CD4-positive, alpha-beta memory T cell (primary cell): ENCODE measurements at places on chromosomes 3 and 15.

DNA sequence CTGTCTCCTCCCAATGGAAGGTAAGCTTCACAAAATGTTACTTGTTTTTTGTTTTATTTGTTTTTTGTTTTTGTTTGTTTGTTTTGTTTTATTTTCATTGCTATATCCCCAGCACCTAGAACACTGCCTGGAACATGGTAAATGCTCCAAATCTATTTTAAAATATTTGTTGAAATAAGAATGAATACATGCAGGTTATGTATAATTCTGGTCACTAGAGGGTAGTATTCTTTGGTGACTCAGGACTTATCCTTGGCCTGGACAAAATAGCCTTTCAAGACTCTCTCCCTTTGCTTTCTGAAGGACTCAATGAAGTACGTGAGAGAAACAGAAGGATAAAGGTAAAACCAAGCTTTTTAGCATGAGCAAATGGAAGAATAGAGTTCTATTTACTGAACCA, 46.9 kb upstream of the PPP2R3A start:
- no peak for DNase-seq

- no peak for DNase-seq
Observed at GRCh38 chr3:127325629-127325961, 37.7 kb upstream of the PRR20G start.

DNA sequence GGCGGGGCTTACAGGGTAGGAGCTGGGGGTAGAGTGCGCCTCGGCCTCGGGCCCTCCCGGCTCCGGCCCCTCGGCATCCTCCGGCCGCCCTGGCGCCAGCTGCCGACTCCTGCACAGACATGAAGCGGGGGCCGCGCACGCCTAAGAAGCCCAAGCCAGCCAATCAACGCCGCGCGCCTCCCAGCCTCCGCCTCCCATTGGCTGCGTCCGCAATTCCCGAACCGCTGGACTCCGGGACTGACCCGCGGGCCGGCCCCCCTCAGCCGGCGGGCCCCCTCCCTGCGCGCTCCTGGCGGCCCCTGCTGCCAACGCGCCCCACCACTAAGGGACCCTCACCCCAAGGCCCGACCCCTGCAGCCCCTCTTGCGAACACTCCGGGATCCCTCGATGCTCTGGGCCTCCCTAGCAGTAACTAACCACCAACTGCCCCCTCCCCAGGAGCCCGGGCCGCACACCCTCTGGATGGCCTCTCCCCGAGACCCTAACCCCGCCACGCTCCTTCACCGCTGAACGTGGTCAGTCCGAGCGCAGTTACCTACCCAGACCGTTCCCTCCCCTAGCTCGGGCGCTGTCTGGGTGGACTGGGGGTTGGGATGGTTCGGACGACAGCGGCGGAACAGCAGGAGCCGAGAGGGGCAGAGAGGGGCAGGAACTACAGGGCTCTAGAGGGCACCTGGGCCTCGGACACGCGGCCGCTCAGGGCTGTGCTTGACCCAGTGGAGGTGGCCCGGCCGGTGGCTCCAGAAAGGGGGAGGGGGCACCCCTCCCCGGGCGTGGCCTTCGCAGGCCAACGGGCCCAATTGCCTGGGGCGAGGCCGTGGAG, 5.0 kb downstream of the GATA2 start:
- no peak for DNase-seq

GRCh38 chr15:25708391-25708790, 154.7 kb downstream of the ATP10A start:
- no peak for DNase-seq

DNA sequence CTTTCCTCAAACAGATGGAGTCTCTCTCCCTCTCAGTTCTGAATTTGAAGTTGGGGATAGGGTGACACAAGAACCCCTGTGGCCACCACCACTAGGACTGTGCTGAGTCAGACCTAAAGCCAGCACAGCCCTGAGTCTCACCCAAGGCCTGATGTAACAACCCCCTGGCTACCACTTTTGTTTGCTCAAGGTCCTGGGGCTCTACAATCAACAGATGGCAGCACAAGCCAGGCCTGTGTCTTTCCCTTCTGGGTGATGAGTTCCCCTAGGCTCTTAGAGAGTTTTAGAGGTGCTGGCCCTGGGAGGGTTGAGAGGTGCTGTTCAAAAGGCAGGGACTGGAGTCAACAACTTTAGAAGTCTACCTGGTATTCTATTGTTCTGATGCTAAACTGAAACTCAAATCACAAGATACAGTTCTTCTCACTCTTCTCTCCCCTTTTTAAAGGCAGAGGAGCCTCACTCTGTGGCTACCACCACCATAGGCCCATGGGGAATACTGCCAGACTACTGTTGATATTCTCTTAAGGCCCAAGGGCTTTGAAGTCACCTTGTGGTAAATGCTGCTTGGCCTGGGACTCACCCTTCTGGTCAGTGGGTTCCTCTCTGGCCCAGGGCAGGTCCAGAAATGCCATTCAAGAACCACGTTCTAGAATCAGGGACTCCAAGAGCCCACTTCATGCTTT, 6.5 kb downstream of the OR5K4 start:
- no peak for DNase-seq

DNA sequence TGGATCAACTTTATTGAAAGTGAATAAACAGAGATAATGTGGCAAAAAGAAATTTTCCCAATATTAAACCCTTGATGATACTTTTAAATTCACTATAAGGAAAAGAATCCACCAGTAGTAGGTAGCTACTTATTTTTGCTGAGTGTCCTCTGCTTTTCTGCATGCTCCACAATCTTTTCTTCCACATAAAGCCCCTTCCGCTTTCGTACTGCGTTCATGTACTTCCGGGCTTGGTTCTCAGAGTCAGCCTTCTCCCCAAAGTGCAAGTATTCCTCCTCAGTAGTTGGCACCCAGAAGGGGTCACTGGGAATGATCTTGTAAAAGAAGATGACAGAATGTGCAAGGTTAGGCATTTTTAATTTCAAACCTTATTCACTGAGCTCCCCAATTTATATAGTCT, 84.4 kb upstream of the MEX3B start:
- no peak for DNase-seq

DNA sequence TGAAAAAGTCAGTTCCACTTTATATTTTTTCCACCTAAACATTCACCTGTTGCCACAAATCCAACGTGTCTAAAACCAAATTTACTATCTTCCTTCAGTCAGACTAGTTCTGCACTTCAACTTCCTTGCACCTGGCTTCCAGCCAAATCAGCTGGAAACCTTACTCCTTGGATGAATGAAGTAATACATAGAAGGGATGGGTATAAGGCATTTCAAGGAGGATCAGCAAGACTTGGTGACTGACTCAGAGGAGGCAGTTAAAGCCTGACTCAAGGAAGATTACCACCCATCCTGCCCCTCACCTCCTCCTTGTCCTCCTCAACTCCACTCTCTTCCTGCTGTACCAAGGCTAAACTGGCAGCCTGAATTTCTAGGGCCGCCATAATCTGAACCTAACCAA, 37.1 kb downstream of the QTRT2 start:
- DNase-seq, result no peak

DNA sequence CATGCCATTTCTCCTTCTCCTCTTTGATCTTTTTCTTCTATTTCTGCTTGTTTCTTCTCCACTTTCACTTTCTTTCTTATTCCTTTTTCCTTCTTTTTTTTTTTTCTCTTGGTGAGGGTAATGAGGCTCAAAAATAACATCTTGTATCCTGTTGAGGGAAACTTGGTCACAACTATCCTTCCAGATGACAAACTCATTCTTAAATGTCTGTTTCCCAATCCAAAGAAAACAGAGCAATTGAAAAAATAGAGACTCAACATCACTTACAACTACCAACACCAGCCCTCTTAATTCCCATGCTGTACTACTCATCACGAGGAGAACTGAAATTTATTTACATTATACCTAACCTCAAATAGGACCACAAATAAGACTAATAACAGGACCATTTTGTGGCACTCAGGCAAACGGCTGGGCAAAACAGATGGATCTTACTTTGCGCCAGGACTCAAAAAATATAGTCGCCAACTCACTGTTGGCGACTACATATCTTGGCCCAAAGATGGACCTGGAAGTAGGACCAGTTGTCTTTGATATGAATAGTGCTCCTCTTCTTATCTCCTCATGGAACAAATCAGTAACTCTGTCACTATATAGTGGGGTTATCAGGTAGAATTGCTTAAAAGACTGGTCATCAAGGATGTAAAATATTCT, 343.9 kb downstream of the ZBTB20 start:
- DNase-seq, result no peak

DNA sequence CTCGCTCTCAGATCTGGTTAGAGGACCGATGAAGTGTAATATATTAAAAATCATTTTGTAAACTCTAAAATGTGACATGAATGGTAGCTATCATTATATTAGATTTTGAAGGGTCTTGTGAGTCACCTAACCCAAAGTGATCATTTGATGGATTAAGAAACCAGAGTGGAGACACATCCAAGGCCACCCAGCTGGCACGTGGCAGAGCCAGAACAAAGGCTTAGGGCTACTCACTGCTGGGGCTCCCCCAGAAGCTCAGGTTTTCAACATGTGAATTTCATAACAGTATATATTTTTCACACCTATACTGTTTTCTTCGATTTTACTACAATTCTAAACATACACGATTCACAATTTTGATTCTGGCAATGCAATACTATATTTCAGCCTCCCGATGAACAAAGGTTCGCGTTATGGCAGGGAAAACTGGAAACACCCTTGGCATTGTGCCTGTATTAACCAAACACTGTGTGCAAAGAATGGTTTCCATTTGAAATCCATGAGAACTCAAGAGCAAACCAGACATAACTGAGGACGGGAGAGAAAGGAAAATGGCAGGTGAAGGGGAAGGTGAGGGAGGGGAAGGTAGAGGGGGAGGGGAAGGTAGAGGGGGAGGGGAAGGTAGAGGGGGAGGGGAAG, 88.9 kb downstream of the ADAMTS17 start:
- DNase-seq, result no peak

DNA sequence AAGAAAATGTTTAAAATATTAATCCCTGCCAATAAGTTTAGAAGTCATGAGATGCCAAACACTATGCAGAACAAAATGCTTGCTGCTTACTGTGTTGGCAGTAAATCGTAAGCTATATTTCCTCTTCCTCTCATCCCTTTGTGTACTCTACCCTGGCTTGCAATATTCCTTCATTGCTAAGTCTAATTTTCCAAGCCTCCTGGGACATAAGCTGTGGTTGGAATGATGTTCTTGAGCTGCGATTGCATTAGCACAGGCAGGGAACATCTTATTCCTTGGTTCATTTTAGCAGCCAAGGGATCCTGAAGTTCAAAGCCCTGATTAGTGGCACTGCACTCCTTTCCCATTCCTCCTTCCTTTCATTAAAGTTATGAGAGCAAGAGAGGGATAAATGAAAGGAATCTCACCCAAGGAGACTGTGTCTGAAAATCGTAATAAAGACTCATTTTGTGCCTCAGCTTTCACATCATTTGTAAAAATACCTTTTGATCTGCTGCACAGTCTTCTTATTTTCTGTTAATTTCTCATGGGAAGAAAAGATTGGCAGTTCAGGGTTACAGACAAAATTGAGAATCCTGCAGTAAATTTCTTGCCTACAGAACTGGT, 535.2 kb downstream of the OCA2 start:
- no peak for DNase-seq

DNA sequence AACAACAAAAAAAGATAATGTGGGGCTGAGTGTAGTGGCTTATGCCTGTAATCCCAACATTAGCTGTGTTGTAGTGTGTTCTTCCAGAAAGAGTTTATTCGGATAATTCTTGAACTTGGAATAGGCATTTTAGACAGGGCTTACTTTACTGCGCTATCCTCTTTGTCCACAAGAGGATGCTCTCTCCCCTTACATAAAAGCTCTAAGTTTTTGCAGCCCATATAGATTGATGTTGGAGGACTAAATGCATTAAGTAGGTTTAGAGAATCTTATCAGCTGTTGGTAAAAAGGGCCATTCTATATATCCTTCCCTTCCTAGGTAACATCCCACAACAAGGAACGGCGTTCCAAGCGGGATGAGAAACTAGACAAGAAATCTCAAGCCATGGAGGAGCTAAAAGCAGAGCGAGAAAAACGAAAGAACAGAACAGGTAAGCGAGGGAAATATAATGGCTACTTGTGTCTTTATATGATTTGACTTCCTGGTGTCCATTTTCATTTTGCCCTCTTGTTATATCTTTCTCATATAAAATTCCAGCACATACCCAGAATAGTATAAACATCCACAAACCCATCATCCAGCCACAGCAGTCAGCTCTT, 27.8 kb upstream of the ITPKA start:
- peak; percentile 45 for DNase-seq

- no peak for DNase-seq
Observed at GRCh38 chr3:43874290-43874689, 183.6 kb downstream of the ABHD5 start.

DNA sequence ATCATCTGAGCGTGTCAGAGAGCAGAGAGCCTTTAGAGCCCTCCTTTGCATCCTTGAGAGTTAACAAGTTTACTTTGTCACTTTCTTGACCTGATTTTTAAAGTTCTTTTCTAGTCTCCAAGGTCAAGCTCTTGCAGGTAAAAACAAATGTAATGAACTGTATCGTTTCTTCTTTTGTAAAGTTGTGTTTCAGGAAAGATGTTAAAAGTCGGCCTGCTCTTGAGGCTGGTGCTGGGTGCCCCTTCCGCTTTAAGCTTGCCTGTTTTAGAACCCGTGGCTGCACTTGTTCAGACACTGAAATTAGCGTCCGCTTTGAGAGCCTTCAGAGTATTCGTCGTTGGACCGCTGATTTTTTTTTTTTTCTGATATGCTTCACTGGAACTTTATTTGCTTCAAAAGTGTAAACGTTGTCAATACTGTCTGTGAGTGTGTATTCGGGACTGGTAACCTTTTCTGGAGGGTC, 52.6 kb upstream of the ULK4 start:
- no peak for DNase-seq
